AG10803 (cell line): ENCODE measurements at places on chromosomes 13 and 19.

GRCh38 chr13:75704194-75704926 is 68.2 kb downstream of the LMO7 start:
- peak; percentile 53 for DNase-seq

DNA sequence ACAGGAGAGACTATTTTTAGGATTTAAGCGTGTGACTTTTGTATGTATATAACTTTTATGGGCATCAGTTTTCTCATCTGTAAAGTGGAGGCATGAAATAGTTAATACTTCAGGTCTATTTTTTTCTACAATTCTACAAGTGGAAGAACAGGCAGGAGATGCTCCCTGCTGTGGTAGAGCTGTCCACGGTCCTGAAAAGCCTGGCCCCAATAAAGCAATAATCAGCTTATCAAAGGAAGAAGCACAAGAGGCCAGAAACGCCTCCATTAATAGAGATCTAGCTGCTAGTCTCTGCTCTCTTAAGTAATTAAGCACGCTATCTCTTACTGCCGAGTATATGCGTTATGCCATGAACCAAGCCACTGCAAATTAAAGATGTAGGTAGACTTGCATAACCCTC is 28.0 kb upstream of the WASF3 start:
- peak; percentile 57 for DNase-seq

- no peak for DNase-seq
These were observed 767.3 kb upstream of the GPC6 start for GRCh38 chr13:92459306-92459705.

DNA sequence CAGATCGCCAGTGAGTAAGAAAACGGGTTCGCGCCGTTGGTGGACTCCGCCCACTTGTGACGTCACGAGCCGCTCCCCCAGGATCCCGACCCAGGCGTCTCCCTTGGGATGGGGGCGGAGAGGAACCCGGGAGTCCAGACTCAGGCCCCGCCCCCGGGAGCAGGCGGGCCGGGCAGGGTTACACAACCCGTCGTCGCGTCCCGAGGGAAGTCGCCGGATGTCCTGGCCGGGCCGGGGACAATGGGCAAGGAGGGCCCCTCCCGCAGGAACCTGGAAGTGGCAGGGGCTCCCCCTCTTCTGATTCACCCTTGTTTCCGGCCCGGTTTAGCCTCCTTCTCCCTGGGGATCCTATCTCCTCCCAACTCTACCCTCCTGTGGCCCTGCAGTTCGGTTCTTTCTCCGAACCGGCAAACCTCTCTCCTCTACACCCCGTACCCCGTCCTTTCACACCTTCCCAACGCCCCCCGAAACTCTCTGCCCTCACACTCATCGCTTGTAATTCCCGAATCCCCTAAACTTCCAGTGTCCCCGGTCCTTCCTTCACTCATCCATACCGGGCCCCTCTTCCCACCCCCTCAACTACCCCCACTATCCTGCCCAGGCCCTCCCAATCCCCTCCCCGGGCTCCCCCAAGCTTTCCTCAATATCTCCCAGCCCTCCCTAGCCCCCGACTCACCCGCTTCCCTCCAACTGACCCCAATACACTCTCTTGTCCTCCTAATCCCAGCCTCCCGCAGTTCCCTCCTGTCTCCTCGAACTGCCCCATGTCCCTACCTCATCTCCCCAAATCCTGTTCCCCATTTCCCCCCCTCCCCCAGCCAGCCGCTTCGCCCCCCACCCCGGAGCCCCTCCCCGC is 20.0 kb upstream of the ERCC1 start:
- peak; percentile 90 for DNase-seq

- no peak for DNase-seq
These were observed 7.2 kb downstream of the RNU6-9 start for GRCh38 chr19:900302-901111.

DNA sequence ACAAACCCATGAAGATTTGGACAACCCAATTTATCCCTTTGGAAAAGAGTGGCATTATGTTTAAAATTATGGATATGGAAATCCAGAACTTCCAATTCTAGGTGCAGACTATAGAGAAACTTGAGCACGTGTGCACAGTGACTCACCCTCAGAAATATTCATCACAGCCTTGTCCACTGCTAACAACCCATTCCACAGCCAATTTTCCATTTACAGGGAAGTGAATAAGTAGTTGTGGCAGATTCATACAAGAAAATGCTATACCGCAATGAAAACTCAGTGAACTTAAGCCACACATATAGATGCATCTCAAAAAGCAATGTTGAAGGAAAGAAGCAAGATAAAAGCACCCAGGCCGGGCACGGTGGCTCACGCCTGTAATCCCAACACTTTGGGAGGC is 133.3 kb downstream of the USP12 start:
- peak; percentile 74 for DNase-seq
